Activated naive CD4-positive, alpha-beta T cell treated with anti-CD3 and anti-CD28 coated beads, Interleukin-2, amount 10 ng/mL, durations not matched to agents 7 days and 5 days (primary cell): ENCODE measurements at places on chromosomes 5 and 9.

DNA sequence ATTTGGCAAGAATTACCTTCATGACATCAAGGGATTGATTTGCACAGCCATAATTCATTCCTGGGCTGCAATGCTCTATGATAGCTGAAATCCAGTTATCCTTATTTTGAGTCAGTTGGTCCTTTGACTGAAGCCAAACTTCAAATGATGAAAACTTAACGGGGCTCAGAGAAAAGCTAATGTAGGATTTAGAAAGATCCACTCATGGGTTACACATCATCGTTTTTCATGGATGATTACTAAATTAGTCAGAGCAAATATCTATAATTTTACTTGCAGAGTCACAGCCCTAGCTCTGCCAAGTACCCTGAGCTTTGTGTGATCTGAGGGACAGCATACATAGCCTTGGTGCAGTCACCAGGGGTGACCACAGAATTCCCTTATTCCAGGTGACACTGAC lies 27.3 kb upstream of the MUSK start:
- no peak for DNase-seq
- no peaks in the 10 kb centered on the region for H3K4me1 ChIP-seq
- H3K27me3 ChIP-seq, result no peaks in the 10 kb centered on the region
- no peak overlapping the region for H3K4me3 ChIP-seq
- H3K27ac ChIP-seq, result no peak overlapping the region
- H3K36me3 ChIP-seq, result no peaks in the 10 kb centered on the region

DNA sequence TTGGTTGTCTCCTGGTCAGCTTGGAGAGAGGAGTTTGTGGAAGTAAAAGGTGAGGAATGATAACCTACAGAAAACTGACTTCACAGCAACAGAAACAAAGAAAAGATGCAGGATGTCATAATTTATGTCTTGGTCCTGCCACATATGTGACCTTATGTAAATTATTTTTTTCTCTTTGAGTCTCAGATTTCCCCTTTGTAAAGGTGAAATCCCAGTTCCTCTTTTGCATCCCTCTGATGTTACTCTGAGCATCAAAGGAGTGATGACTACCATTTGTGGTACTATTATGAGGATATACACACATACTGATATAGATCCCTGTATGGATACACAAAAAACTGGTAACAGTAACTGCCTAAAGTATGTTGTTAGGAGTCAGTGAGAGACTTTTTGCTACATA lies 1.4 kb upstream of the THG1L start:
- no peak for DNase-seq
- H3K4me3 ChIP-seq, result no peak overlapping the region
- H3K4me1 ChIP-seq, result peaks cover 24% of the 10 kb centered on the region
- H3K36me3 ChIP-seq, result peaks cover 20% of the 10 kb centered on the region

GRCh38 chr9:84670138-84671041 lies 861 bp downstream of the NTRK2 start:
- no peak overlapping the region for H3K27ac ChIP-seq
- DNase-seq, result no peak
- peaks cover 5% of the 10 kb centered on the region for H3K4me1 ChIP-seq
- H3K4me3 ChIP-seq, result no peak overlapping the region
- no peaks in the 10 kb centered on the region for H3K36me3 ChIP-seq
- peaks cover 58% of the 10 kb centered on the region for H3K27me3 ChIP-seq

- H3K36me3 ChIP-seq, result peaks cover 3% of the 10 kb centered on the region
- H3K27ac ChIP-seq, result no peak overlapping the region
- DNase-seq, result no peak
- H3K27me3 ChIP-seq, result peaks cover 3% of the 10 kb centered on the region
Measured at GRCh38 chr5:54713923-54714581, 196.5 kb downstream of the SNX18 start.

GRCh38 chr5:111197523-111197922 lies 26.7 kb upstream of the CAMK4 start:
- H3K4me1 ChIP-seq, result no peaks in the 10 kb centered on the region
- no peaks in the 10 kb centered on the region for H3K36me3 ChIP-seq
- DNase-seq, result no peak
- peaks cover 17% of the 10 kb centered on the region for H3K27me3 ChIP-seq

DNA sequence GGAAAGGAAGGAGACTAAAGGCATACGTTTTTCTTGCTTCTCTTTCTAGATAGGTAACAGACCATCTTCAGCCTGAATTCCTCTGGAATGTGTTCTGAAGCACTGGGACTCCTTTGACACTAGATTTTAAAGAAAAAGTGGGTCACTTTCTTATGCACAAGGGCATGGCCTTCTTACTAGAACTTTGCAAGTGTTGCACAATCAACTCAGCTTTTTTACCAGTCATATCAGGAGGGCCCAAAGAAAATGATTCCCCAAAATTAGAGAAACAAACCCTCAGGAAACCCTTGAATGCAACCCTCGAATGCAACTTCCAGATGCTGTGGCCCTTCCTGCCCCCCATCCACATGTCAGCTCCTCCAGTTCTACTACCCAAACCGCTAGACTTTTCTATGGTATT lies 93.9 kb downstream of the YTHDC2 start:
- no peak overlapping the region for H3K4me3 ChIP-seq
- no peaks in the 10 kb centered on the region for H3K36me3 ChIP-seq
- DNase-seq, result no peak

DNA sequence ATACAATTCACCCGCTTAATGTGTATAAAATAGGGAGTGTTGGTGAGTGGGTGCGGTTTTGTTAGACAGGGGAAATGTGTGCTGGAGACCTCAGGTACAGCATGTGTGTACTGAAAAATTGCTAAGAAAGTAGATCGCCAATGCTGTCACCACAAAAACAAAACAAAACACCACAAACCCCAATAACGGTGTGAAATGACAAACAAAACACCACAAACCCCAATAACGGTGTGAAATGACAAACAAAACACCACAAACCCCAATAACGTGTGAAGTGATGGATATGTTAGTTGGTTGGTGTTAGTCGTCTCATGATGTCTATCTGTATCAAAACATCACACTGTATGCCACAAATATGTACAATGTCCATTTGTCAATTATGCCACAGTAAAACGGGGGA lies 14.2 kb upstream of the GFPT2 start:
- peaks cover 4% of the 10 kb centered on the region for H3K27me3 ChIP-seq
- no peaks in the 10 kb centered on the region for H3K36me3 ChIP-seq
- no peaks in the 10 kb centered on the region for H3K4me1 ChIP-seq

- no peaks in the 10 kb centered on the region for H3K4me1 ChIP-seq
- no peaks in the 10 kb centered on the region for H3K36me3 ChIP-seq
- H3K4me3 ChIP-seq, result no peak overlapping the region
- no peak for DNase-seq
- H3K27ac ChIP-seq, result no peak overlapping the region
Measured at GRCh38 chr9:942805-943580, 33.5 kb upstream of the DMRT3 start.

- DNase-seq, result no peak
- no peak overlapping the region for H3K27ac ChIP-seq
- H3K4me1 ChIP-seq, result no peaks in the 10 kb centered on the region
- H3K4me3 ChIP-seq, result no peak overlapping the region
- H3K36me3 ChIP-seq, result peaks cover 14% of the 10 kb centered on the region
Measured at GRCh38 chr5:14842117-14842516, 29.5 kb downstream of the ANKH start.

DNA sequence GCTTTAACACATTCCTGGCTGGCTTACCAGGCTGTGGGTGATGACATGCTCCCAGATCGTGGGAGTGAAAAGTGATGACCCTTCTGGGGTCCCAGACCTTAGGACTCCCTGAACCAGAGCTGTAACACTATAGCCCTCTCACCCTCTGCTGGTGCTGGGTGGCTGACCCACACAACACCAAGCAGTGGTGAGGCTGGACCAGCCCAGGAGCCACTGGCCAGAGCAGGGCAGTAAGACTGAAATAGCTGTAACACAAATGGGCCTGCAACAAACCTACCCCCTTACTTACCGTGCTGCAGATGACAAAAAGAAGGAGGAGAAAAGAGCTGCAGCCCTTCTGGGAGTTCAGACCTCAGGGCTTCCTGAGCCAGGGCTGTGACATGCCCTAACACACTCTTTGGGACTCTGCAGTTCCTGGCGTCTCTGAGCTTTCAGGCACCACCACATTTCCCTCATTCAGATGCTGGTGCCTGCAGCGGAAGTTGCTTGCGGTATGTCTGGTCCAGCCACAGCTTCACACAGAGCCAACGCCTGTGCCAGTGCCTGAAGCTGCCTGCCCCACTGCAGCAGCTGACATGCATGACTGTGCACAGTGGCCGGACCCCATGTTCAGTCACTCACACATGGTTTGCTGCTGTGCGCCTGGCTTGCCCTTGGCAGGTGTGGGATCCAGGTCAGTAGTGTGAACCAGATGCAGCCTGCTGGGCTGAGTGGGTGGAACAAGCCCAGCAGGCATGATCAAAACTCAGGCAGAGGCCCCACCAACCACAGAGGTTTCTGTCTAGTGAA lies 1247.4 kb downstream of the EFNA5 start:
- H3K27ac ChIP-seq, result no peak overlapping the region
- no peaks in the 10 kb centered on the region for H3K36me3 ChIP-seq
- H3K4me3 ChIP-seq, result no peak overlapping the region

DNA sequence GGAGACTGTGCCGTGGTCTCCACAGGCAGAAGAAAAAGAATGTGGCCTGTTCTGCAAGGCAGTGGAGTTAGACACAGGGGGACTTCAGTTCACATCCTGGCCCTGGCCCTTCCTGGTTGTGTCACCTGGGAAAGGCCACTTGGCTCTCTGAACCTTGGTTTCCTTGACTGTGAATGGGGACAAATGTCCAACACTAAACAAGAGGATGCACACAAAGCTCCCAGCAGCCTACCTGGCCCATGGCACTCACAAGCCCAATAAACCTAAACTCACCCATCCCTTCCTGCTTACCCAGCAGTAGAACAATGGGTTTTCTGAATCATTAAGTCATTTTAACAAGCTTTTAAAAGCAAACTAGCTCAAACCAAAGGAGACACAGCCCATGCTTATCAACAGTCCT lies 103.9 kb downstream of the FRMD3 start:
- no peaks in the 10 kb centered on the region for H3K27me3 ChIP-seq
- no peaks in the 10 kb centered on the region for H3K4me1 ChIP-seq
- DNase-seq, result no peak
- H3K36me3 ChIP-seq, result no peaks in the 10 kb centered on the region
- no peak overlapping the region for H3K27ac ChIP-seq

- no peaks in the 10 kb centered on the region for H3K4me1 ChIP-seq
- no peak for DNase-seq
- H3K36me3 ChIP-seq, result no peaks in the 10 kb centered on the region
- H3K27me3 ChIP-seq, result peaks cover 5% of the 10 kb centered on the region
Measured at GRCh38 chr5:137142346-137142745, 356.8 kb downstream of the SPOCK1 start.

DNA sequence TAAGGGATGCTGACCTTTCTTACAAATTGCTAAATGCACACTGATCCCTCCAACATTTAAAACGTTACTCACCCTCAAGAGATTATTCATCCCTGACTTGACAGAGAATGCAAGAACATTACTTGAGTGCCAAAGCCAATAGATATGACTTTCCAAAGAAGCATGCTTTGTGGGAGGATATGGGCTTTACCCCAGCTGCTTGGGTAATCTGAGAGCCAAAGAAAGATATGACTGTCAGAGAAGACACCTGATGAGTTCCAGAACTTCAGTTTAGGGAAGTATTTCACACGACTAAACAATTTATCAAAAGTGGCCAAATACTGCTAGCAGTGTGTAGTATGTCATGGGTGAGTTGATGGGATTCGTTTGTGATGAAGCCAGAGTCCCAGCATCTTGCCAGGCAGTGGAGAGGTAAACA lies 7.4 kb upstream of the SPDL1 start:
- no peak overlapping the region for H3K27ac ChIP-seq
- H3K4me3 ChIP-seq, result no peak overlapping the region
- DNase-seq, result no peak
